ENCODE measurements at places on chromosomes 5 and 9. TPM values are rescaled to one million over a fixed set of nuclear protein-coding genes. Genes with fewer than 3 reads are reported as not detected.

The WNT8A gene
- not detected for total RNA-seq

The ADAMTS6 gene
- 28.0 TPM for total RNA-seq

The C5orf22 gene
- total RNA-seq: 27.1 TPM

The FYB1 gene
- total RNA-seq: under 0.01 TPM

The TMEM215 gene
- total RNA-seq: not detected

The PCDHA9 gene
- total RNA-seq: 0.06 TPM

The ATG12 gene
- 15.5 TPM for total RNA-seq

The PCDHGB7 gene
- 12.3 TPM for total RNA-seq

The TUSC1 gene
- 6.8 TPM for total RNA-seq

The DNAI1 gene
- total RNA-seq: not detected

The CCL19 gene
- total RNA-seq: not detected

The PTGER4 gene
- 14.9 TPM for total RNA-seq

The TAF9 gene
- total RNA-seq: 67.8 TPM

The ZNG1C gene
- total RNA-seq: 21.4 TPM

The TAF11L5 gene
- not detected for total RNA-seq

The SPATA31A7 gene
- not detected for total RNA-seq

The PTPRD gene
- total RNA-seq: 2.0 TPM

The CDH10 gene
- 0.57 TPM for total RNA-seq

The TMC1 gene
- total RNA-seq: 1.3 TPM

The GABRA1 gene
- not detected for total RNA-seq

The KIF20A gene
- total RNA-seq: 43.3 TPM

The CDC20B gene
- not detected for total RNA-seq

The PCDH12 gene
- 22.0 TPM for total RNA-seq

The ARPC5L gene
- total RNA-seq: 21.0 TPM

The SRP19 gene
- total RNA-seq: 40.2 TPM

The TAF11L10 gene
- total RNA-seq: not detected

The PCDHA1 gene
- 0.13 TPM for total RNA-seq

The GPR150 gene
- not detected for total RNA-seq

The HMCN2 gene
- 0.19 TPM for total RNA-seq

The FAM163B gene
- not detected for total RNA-seq

The DOLK gene
- 24.0 TPM for total RNA-seq

The IRGM gene
- not detected for total RNA-seq

The TUT7 gene
- 43.5 TPM for total RNA-seq

The EQTN gene
- total RNA-seq: not detected

The IL4 gene
- total RNA-seq: not detected

The LCN15 gene
- total RNA-seq: not detected

The NR2F1-AS1 gene
- total RNA-seq: 3.7 TPM

The SLCO6A1 gene
- not detected for total RNA-seq

The CDKN2A gene
- total RNA-seq: 5.4 TPM

The GKAP1 gene
- 1.3 TPM for total RNA-seq

The RAB3C gene
- 2.3 TPM for total RNA-seq

The SCGB3A2 gene
- total RNA-seq: not detected

The TICAM2 gene
- 0.63 TPM for total RNA-seq

The C9orf72 gene
- 5.5 TPM for total RNA-seq

The CARD6 gene
- 18.3 TPM for total RNA-seq

The POLK gene
- total RNA-seq: 47.6 TPM

The KCNV2 gene
- total RNA-seq: not detected

The GHR gene
- total RNA-seq: 0.97 TPM

The CMYA5 gene
- not detected for total RNA-seq

The KIF4B gene
- total RNA-seq: 0.38 TPM

The SPAG8 gene
- total RNA-seq: 0.32 TPM

Data from bladder microvascular endothelial cell (primary cell).